ENCODE measurements at places on chromosomes 7 and 10.

GRCh38 chr7:7988706-7989105, 20.1 kb downstream of the GLCCI1 start:
- no peak for DNase-seq

- DNase-seq = no peak
These were observed 17.8 kb upstream of the CCNJ start for GRCh38 chr10:96025566-96025965.

GRCh38 chr10:33815776-33816175, 481.3 kb upstream of the NRP1 start:
- DNase-seq = no peak

- no peak for DNase-seq
These were observed 8.7 kb upstream of the ARHGAP12 start for GRCh38 chr10:31937371-31937770.

DNA sequence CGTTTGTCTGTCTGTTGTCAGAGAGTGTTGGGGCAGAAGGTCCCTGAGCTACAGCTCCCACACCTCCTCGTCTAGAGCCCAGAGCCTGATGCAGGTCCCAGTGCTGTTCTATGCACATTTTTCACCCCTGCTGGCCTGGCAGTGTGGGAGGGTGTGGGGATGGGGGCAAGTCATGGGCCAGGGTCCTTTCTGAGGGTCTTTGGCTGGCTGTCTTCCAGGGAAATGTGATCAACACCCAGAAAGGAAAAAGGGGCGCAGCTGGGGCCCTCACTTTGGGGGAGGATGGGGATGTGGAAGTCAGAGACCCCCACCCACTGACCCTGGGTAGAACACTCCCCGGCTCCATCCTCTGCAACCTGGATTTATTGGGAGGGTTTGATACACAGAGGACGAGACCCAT, 50.0 kb upstream of the ZNF716 start:
- DNase-seq = no peak

- no peak for DNase-seq
These were observed 76.4 kb downstream of the CARD11 start for GRCh38 chr7:2967253-2967652.

DNA sequence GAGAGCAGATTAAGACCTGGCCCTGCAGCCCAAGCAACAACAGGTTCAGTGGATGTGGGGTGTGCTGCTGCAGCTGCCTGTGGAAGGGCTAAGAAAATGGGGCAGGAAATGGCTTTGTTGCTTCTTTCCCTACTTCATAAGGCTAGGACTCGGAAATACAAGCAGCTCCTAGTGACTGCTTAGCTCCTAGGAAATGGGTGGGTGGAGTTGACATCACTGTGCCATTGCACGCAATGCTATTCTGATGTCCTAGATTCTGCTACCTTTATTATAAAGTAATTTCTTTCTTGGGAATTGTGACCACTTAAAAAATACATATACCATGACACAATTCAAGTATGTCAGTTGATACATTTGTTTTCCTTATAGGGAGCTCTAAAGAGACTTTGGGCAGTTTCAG, 155.8 kb downstream of the FANK1 start:
- DNase-seq = peak; percentile 62

DNA sequence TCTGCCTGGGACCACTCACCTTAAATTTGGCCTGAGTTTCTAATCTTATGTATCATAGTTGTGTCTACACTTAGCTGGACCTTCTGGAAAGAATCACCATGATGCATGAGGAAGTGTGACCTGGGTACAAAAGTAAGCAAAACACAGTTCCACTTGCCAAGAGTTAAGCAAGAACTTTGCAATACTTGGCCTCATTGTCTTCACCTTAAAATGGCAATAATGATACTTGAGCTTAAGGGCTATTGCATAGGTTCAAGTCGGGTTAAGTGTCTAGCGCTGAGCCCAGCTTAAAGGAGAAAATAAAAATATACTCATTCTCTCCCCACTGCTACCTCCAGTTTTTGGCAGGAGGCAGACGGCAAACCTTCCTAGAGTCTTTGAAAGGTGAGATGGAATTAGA, 133.9 kb upstream of the BMPER start:
- DNase-seq = no peak

- DNase-seq = no peak
These were observed at the start of gene VWA2 for GRCh38 chr10:114239117-114239993. Gene VWA2, plus strand, starts transcription at chr10:114239254. Its CDS starts 9,460 bp downstream, at chr10:114248714.

- peak; percentile 23 for DNase-seq
These were observed 133.7 kb upstream of the NAMPT start for GRCh38 chr7:106418526-106418925.

DNA sequence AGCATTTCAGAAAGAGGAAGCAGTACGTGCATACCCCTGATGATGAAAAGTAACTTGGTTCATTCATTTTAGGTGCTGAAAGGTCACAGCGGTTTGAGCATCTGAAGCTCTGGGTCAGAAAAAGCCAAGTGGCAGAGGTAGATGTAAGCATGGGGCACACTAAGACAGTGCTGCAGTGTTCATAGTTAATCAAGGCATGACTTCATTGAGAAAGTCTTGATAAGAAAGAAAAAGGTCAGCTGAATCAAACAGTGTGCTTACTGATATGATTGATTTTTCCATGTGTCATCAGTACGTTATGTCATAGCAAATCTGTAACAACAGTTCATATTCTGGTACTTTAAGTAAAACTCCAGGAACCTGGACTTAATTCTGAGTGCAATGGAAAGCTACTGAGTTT, 107.7 kb upstream of the PCLO start:
- no peak for DNase-seq

DNA sequence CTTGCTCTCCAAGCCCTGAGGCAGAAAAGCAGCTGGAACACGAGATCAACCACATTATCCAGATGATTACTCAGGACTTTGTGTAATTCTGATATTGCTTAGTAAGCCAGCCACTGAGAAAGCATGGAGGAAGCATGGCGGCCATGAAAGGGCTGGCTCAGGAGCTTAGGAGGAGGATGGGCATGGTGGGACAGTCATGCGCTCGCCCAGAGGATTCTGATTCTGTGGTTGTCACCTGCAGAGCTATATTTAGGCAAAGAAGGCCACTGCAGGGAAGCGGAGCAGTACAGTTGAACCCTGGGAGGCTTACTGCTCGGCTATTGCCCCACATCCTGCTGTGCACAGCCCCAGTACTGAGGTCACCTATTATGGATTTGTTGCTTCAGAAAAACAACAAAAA, 128.8 kb upstream of the DNAJB12 start:
- peak; percentile 84 for DNase-seq

- no peak for DNase-seq
These were observed 63.6 kb upstream of the DKK1 start for GRCh38 chr10:52250510-52250909.

GRCh38 chr7:43454936-43455518, 127.9 kb upstream of the STK17A start:
- DNase-seq = peak; percentile 53

GRCh38 chr7:14596421-14596820, 306.1 kb downstream of the DGKB start:
- no peak for DNase-seq

- DNase-seq = no peak
These were observed 35.3 kb downstream of the CHST3 start for GRCh38 chr10:71999360-72000072.

DNA sequence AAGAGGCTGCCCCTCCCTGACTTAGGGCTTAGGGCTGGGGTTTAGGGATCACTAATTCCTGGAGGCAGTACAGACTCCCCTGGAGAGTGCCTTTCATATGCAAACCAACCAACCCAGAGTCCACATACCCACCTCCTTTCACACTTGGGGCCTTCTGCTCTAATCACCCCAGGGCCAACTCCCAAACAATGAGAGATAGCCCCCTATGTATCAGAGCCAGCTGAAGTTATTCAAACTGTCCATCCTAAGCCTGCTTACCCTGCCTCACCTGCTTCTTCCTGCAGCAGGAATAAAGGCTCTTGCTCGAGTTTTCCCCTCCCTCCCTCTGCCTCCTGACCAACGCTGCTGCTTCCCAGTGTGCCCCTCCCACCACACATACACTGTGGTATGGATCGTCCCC, 51.8 kb upstream of the SLC35G1 start:
- DNase-seq = no peak

GRCh38 chr10:63054889-63055611, 78.1 kb upstream of the NRBF2 start:
- no peak for DNase-seq

- DNase-seq = peak; percentile 76
These were observed 151.8 kb upstream of the YAE1 start for GRCh38 chr7:39414224-39415035.

- DNase-seq = no peak
These were observed 51.3 kb downstream of the FAM13C start for GRCh38 chr10:59311025-59311424.

- DNase-seq = no peak
These were observed 41.7 kb downstream of the RGS10 start for GRCh38 chr10:119500821-119501220.

- peak; percentile 11 for DNase-seq
These were observed 130.6 kb downstream of the SPAG6 start for GRCh38 chr10:22475651-22476600.

GRCh38 chr7:38360776-38361175, 87.3 kb upstream of the TARP start:
- no peak for DNase-seq

- DNase-seq = no peak
These were observed 104.5 kb upstream of the PCLO start for GRCh38 chr7:83267141-83267631.

Data from suppressor macrophage (primary cell).